ENCODE measurements at places on chromosomes 6 and 20.
A peak's percentile ranks its signal among the peaks of the same experiment; 100 is the strongest.

- DNase-seq, result peak; percentile 14
Observed at GRCh38 chr20:51678026-51678697, 90.0 kb downstream of the ATP9A start.

GRCh38 chr6:1088492-1089001 lies 223.4 kb upstream of the FOXQ1 start:
- no peak for DNase-seq

DNA sequence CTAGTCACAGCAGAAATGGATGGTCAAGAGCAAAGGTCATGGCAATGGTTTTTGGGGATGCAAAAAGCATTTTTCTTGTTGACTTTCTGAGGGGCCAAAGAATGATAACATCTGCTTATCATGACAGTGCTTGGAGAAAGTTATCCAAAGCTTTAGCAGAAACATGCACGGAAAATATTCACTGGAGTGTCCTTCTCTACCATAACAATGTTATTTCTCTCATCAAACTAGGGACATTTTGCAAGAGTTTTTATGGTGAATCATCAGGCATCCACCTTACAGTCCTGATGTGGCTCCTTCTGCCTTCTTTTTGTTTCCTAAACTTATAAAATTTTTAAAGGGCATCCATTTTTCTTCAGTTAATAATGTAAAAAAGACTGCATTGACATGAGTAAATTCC lies 302.3 kb downstream of the HIVEP2 start:
- DNase-seq, result no peak

GRCh38 chr6:36853325-36853724 lies 14.1 kb upstream of the CPNE5 start:
- no peak for DNase-seq

- no peak for DNase-seq
Observed at GRCh38 chr20:2692036-2692885, at the start of gene EBF4. Gene EBF4 (plus strand): TSS chr20:2692780. CDS start chr20:2693646, 866 bp downstream.

- DNase-seq, result no peak
Observed at GRCh38 chr6:44000164-44000842, 126.9 kb downstream of the MRPL14 start.

DNA sequence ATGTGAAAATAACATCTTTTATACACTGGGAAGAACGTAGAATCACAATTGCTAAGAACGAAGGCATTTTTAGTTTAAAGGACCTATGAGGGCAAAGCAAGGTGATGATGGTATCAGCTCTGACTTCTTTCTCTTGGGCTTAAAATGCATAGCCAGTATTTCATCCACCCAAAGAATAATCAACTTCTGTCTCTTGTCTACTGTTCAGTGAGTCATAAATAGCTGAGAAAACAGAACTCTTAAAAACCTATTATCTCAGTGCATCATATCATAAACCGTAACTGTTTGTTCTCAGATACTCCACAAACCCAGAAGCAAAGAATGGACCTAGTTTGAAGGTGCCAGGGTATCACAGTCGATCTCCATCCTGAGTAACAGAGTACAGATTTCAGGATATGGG lies 5.2 kb downstream of the PHF10 start:
- DNase-seq, result no peak

- no peak for DNase-seq
Observed at GRCh38 chr6:112291161-112291762, 36.9 kb upstream of the LAMA4 start.

DNA sequence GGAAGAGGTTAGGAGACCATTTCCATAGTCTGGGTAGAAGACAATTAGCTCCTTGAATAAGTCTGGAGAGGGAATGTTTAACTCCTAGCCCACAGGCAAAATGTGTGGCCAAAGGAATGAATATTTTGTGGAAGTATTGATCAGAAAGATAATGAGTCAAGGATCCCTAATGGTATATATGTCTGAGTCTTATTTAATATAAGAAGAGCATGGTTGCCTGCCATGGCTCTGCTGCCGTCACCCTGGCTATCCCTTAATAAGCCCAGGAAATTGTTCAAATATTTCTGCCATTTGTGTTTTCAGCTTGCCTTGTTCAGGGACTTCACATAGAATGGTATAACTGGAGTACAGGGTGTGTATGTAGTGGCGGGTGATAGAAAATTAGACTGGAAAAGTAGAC lies 18.1 kb upstream of the CALHM6 start:
- no peak for DNase-seq

DNA sequence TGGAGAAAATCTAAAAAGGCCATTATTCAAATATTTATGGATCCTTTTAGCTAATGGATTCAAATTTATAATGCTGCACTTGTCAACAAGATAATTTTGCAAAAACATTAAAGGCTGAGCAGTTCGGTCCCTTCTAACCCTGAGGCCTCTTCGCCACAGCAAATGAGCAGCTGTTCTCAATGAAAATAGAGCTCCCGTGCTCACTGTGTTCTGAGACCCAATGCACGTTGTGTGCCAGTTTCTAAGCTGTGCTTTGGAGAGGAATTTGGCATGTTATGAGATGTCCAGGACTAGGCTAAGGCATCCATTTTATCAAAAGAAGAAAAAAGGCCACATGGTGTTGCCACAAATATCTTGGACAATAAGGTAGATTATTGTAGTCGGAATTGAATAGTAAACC lies 220.1 kb upstream of the TSHZ2 start:
- no peak for DNase-seq

DNA sequence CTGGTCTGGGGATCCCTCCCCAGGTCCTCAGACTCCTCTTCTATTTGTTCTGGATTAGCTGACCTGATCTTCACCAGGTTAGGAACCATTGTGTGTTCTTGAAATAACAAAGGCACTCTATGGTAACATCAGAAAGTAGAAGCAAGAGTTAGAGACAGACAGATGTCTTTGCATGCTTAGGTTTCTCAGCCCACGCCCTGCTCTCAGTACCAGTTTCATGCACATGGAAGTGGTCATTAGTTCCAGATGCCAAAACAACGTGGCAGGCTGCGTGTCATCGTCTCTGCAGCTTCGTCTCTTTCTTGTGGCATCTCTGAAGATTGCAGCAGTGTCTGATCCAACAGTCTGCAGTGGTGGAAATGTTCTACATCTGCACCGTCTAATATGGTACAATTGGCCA lies 89.4 kb downstream of the PACRG start:
- no peak for DNase-seq

DNA sequence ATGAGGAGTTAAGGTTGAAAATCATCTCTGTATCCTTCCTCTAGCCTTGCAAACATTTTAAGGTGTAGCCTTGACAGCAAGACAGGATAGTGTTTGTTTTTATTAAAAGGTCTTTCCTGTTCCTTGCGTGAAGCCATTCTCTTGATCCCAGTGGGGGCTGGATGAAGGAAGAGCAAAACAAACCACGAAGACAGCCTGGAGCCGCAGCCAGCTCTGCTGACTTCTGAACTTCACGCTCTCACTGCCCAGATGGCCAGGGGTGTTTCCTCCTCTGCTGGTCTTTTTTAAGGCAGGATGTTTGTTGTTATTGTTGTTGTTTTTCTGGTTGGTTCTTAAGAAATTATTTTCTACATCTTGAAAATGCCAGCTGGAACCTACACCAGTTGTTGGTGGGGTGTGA lies 156.4 kb downstream of the MTHFD1L start:
- DNase-seq, result no peak

- DNase-seq, result no peak
Observed at GRCh38 chr6:43050981-43051380, 2.7 kb downstream of the CUL7 start.

GRCh38 chr20:47785854-47786764 lies 828 bp upstream of the SULF2 start:
- DNase-seq, result peak; percentile 32

DNA sequence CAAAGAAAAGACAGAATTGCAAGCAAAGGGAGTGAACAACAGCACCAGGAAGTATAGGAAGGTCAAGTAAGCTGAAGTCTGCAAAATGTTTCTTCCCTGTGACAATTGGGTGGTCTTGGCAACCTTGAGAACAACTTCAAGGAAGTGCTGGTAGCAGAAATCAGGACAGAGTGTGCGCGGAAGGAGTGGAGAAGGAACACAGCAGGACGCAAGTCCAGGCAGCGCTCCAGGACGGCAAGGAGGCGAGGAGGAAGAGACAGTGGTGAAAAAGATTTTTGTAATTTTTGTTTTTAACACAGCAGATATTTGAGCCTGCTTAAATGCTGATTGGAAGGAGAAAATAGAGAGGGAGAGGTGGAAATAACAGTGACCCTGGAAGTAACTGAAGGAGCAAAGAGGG lies 141.7 kb downstream of the F13A1 start:
- no peak for DNase-seq

DNA sequence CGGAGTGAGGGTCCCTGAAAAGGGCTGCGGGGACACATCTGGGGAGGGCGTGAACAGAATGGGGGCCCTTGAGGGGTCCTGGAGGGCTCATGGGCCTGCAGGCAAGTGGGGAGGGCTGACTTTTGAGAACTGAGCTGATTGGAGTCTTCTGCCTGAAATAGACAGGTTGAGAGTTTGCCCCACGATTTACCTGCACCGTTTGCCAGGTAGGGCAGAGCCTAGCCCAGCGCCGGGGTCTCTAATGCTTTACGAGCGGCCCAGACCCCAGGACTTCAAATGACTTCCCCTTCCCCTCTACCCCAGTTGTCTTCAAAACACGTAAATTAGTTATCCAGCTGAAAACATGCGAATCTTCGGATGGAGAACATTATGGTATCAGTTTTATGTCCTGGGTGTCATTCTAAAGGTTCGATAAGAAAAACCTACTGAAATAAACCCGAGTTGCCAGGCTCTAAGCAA lies 1.3 kb downstream of the PLCB1 start:
- no peak for DNase-seq

DNA sequence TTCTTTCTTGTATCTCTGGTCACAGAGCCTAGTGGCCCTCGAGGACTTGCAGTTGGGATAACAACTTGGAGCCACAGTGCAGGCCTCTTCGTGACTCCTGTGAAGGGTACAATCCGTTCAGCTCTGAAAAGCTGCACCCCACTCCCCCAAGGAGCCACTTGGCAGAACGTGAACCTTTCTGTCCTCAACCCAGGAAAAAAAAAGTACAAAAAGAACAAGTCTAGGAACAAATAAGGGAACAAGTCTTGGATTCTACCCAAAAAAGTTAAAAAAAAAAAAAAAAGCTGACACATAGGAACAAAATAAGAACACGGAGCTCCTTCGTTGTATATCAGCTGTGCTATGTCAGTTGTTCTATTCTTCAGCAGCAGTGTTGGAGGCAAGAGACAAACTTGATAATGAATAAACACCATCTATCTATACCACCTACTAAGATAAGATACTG lies 77.9 kb upstream of the TULP1 start:
- no peak for DNase-seq

DNA sequence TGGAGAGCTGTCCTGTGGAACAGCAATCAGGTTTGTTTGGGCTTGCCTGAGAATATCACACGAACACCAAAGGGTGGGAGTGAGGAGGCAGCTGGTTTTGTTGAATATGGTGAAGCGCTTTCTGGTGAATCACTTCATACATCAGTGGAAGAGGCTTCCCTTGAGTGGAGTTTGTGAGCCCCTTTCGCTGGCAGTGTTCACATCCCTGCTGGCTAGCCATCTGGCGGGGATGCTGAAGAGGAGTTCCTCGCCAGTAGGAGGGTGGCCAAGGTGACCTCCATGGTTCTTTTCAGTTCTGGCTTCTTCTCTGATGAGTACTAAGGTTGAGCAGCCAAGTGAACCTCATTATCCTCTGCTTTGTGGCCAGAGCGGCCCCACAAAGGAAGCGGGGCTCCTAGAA lies 37.7 kb upstream of the RNF8 start:
- DNase-seq, result peak; percentile 93

DNA sequence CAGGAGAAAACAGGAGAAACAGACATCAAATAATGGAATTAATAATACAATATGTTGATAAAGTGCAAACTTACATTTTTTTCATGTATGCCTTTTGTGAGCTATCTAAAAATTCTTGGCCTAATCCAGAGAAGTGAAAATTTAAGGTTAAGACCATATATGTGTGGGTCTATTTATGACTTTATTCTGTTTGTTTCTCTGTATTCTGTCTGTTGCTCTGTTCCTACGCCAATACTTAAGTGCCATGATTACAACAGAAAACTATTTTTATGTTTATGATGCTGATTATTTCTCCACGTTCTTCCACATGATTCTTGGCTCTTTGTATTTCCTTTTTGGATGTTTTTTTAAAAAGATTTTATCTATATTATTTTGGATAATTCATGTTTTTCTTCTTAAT lies 109.6 kb upstream of the MAP3K4 start:
- DNase-seq, result no peak

- no peak for DNase-seq
Observed at GRCh38 chr6:43885399-43886066, 115.5 kb downstream of the VEGFA start.

- DNase-seq, result peak; percentile 8
Observed at GRCh38 chr6:132298344-132298949, 102.8 kb downstream of the MOXD1 start.

DNA sequence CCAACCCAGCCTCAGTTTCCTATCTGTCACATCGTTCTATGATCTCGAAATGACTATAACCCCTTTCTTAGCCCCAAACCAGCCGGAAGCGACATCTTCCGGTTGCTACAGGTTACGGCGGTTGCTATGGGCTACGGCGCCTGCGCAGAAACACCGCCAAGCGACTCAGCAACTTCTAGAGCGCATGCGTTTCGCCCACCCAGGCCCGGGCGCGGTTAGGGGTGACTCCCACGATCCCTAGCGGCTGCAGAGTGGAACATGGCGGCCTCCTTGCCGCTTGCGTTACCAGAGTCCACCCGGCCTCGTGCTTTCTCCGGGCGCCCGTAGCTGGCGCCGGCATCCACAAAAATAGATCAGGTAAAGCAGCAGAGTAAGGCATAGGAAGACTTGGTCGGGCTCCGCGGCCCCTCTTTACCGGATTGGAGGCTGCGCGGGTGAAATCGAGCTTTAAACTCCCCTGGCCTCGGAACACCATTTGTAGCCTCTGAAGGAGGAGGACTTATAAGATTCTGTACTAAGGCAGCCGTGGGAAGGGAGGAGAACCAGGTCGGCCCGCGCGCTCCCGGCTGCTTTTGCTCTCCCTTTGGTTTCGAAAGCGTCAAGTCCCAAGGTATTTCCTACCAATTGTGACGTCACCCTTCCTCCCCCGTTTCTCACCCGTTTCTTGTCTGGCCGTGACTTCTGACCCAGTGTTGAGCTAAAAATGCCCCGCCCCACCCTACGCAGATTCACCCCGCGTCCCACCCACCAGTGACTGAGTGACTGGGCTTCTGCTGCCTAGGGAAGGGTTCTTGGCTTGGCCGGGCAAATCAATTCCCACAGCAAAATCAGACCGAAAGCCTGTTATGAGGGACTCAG lies 3.5 kb downstream of the SDCBP2 start:
- DNase-seq, result peak; percentile 82

- DNase-seq, result no peak
Observed at GRCh38 chr20:44643596-44644229, 7.8 kb downstream of the ADA start.

DNA sequence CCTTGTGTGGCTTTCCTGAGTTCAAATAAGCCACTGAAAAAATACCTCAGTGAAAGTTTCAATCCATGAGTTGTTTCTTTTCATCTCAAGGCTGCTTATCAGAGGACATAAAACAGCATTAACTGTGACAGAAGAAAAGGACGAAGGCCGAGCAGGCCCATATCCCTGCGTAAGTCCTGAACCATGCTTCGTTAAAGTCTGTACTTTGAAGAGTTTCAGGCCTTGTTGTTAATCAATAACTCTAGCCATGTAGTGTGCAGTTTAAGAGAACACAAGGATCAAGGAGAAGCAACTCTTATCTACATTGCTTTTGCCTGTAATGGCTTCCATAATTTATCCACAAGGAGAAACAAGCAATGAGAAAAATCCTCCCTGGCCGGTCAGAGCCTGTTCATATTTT lies 165.4 kb downstream of the UST start:
- DNase-seq, result no peak

Measured in NCI-H1694 (cell line).